Ureter (tissue), 1 donor: ENCODE measurements at places on chromosomes 1 and 21. TPM values are rescaled to one million over a fixed set of nuclear protein-coding genes. Genes with fewer than 3 reads are reported as not detected.

ASCL5 gene
- not detected for total RNA-seq

TEDDM1 gene
- not detected for total RNA-seq

DNA sequence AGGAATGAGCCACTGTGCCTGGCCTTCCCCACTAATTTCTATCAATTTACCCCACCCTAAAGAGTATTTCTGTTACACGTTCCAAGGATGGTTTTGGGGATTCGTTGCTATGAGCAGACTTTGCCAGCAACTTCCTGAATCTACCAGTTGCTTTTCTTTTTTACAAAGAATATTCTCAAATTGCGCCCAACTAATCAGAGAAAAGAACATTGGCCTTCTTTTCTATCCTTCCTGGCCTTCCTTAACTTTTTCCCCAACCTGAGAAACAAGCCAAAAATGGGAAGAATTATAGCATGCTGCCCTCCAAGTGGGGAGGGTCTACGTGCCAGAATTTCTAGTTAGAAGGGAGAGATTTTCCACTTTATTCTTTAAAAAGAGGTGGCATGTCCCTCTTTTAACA is 44.9 kb upstream of the SLC45A1 start:
- DNase-seq = no peak

GRCh38 chr1:236281198-236281653 is 532 bp downstream of the ERO1B start:
- DNase-seq = peak; percentile 54

GRCh38 chr1:229028544-229028943 is 242.4 kb upstream of the RAB4A start:
- DNase-seq = no peak

- DNase-seq = no peak
These were observed 139.6 kb downstream of the TOMM20 start for GRCh38 chr1:234989019-234989418.

DNA sequence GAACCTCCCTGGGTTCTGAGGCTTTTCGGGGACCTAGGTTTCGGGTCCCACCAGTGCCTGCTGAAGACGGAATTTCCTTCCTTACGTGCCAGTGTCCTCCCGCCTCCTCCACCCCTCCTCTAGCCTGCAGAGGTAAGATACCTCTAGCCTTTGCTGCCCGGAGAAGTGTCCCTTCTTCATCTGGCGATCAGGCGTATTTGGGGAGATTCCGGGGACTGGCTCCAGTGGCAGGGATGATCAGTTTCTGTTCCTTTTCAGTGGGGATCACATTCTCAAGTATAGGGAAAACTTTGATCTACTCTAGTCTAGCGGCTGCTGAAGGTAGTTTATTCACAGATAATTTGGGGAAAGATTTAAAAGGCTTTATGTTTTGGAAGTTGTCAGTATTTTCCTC is 674 bp downstream of the CEP350 start:
- no peak for DNase-seq

- DNase-seq = no peak
These were observed 107.6 kb downstream of the NAV1 start for GRCh38 chr1:201646411-201647022.

DNA sequence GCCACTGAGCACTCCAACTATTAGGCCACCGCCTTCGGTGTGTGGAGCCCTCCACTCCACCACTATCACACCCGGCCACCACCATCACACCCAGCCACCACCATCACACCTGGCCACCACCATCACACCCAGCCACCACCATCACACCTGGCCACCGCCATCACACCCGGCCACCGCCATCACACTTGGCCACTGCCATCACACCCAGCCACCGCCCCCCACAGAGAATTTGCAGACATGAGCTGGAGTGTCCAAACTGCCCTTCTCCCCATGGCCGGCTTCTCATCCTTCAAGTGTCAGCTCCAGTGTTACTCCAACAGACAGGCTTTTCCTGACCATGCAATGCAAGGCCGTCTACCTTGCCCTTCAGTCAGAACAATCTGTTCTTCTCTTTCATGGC is 50.4 kb upstream of the A3GALT2 start:
- no peak for DNase-seq

- no peak for DNase-seq
These were observed 19.2 kb downstream of the NFYC start for GRCh38 chr1:40710581-40711315.

GRCh38 chr1:1197551-1198422 is 8.6 kb downstream of the TNFRSF18 start:
- no peak for DNase-seq

GRCh38 chr1:13528320-13528719 is 14.5 kb upstream of the LRRC38 start:
- DNase-seq = no peak

- DNase-seq = no peak
These were observed 144.9 kb downstream of the ZNF326 start for GRCh38 chr1:90139837-90140236.

DNA sequence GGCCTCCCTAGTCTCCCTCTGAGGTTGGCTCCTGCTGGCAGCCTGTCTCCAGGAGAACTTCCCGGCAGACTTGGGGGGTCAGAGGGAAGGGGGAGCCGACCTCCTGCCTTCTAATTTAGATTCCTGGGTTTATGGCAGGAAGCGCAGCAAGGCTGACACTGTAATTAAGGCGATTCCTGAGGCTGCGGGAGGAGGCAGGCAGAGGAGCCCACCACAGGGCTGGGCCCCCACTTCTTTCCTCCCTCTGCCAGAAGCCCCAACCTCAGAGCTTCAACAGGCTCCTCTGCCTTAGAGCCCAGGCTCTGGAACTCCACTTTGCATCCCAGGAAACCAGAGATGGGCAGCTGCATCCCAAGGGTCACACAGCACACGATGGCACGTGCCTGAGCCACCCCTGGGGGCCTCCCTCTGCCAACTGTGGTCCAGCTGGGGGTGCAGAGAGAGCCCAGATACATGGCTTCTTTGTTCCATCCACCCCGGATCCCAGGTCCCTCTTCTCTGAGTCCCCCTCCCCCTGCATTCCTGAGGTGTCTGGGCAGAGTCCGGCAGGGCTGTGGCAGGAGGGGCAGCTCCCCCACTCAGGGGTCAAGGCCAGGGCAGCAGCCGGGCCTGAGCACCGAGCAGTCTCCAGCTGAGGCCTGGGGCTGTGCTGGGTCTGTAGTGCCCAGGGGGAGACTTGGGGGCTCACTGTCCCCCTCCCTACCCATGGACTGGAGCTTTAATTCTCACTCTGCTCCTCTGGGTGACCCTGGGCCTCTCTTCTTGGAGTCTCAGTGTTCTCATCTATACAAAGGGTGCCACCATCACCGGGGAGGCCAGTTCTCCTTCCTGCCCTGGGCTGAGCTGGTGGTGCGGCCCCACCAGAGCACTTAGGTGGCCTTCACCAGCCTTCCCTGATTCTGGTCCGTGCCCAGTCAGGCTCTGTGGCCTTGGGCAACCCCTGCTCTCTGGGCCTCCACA is 39.4 kb upstream of the FAM131C start:
- DNase-seq = no peak

GRCh38 chr1:110057963-110058518 is 12.4 kb downstream of the ALX3 start:
- DNase-seq = no peak

GRCh38 chr1:106523497-106523896 is 533.0 kb upstream of the PRMT6 start:
- no peak for DNase-seq

- DNase-seq = no peak
These were observed 22.2 kb upstream of the ABL2 start for GRCh38 chr1:179251675-179252074.

GRCh38 chr21:14995695-14996490 is 68.9 kb downstream of the NRIP1 start:
- DNase-seq = no peak
